ENCODE measurements at places on chromosomes 5 and 9.

DNA sequence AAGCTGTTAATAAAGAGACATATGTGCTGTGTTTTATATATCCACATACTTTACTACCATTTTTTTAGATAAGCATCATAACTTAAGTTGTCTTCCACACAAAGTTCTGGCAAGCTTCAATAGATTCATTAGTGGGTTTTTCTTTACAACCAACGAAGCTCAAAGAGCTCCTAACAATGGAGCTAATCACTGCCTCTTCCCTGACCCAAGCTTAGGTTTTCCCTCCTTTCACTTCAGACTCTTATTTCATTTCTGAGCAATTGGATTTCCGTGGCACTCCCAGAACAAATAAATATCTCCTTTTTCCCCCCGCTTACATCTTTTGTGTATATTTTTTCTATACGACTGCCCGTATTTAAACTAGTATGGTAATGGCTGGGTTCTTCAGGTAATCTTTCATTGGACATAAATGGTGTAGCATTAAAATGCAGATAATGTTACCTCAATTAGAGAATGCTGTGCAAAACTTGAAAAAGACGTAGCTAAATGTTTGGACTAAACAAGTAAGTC lies 275.5 kb upstream of the TMEM161B start:
- DNase-seq = no peak

- no peak for DNase-seq
These were observed 9.7 kb upstream of the TGFBI start for GRCh38 chr5:136018814-136019783.

DNA sequence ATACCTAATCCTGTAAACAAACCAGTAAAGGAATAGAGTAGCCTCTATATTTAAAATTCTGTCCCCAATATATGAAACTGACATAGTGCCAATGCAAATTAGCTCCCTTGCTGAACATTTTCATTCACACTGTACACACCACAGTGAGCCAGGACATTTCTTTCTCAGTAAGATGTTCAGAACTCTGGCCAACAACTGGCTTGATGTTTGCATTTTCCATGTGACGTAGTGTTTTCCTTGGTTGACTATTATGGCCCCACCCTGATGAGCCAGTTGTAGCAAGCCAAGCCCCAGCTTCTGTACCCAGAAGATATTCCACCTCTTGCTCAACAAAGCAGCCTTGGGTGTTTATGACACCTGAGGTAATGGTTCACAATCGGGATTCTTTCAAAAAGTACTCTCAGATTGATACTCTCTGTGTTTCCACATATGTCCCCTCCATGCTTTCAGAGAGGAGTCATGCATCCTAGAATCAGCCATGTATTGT lies 17.7 kb upstream of the ANXA1 start:
- no peak for DNase-seq

GRCh38 chr5:131536211-131536826 lies 98.7 kb downstream of the RAPGEF6 start:
- no peak for DNase-seq

GRCh38 chr5:171312129-171312974 lies 3.3 kb downstream of the TLX3 start:
- DNase-seq = no peak

GRCh38 chr9:72586388-72587130 lies 65.2 kb downstream of the TMC1 start:
- no peak for DNase-seq

- DNase-seq = no peak
These were observed 2.3 kb downstream of the TPRN start for GRCh38 chr9:137198051-137198901.

DNA sequence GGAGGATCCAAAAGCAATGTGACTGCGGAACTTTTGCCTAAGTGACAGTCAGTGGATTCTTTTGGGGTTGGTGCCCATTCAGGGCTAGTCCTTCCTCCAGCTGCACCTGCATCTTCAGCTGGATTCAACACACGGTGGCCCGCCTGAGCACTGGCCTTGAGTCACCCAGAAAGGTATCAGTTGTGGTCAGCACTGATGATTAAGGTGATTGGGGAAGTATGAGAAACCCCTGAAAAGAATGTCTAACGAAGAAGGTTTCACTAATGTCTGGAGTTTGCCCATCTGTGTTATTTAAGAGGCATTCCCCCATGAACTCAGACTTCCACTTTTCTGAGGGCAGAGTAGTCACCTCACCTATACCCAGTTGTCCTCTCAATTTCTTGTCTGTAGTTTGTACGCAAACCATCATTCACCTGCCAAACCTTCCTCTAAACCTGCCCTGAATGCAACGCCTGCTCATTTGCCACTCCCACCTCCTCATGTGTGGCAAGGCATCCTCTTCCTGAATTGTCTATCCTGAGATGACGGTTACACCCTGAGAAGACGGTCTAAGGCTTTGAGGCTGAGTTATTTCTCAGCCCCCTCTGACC lies 27.2 kb downstream of the CSF2 start:
- DNase-seq = no peak

GRCh38 chr5:149796030-149796429 lies 65.9 kb downstream of the PPARGC1B start:
- DNase-seq = no peak

DNA sequence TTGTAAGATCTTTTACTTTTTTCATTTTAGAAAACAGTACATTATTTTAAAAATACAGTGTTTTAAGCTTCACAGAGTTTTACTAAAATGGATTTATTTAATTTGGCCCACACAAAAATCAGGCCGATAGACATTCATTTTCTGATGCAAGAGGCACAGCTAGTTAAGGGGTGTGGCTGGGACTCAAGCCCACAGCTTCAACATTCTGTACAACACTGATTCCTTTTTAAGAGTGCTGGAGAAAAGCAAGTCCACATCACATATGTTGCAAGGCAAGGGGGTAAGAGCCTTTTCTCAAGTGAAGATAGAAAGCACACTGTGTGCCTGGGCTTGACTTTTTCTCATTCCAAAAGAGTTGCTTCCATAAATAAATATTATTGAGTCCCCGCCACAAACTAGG lies 195.9 kb downstream of the RFK start:
- no peak for DNase-seq

DNA sequence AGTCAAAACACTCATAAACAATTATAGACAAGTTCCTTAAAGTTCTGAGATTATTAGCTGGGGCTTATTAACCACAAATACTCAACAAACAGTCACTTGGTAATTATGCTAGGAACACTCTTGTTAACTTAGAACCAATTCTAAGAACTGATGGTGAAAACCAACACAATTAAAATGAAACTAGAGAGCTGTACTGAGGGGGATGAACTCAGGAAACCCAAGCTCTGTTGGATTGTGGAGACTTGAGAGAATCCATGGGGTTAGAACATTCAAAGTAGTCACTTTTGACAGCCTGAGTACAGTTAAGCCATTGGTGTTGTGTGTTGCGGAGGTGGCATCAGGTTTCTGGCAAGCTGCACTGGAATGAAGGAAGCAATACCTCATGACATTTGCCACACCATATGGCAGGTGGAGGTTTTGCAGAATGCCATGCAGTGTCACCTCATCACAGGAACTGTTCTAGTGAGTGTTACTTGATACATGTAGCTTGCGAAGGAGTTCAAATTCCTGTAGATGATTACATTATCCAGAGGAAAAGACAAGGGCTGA lies 480.9 kb upstream of the CD180 start:
- DNase-seq = no peak

Data from head of caudate nucleus (tissue), 42 donors.